NCI-H2029 (cell line): ENCODE measurements at places on chromosomes 2 and 18.

DNA sequence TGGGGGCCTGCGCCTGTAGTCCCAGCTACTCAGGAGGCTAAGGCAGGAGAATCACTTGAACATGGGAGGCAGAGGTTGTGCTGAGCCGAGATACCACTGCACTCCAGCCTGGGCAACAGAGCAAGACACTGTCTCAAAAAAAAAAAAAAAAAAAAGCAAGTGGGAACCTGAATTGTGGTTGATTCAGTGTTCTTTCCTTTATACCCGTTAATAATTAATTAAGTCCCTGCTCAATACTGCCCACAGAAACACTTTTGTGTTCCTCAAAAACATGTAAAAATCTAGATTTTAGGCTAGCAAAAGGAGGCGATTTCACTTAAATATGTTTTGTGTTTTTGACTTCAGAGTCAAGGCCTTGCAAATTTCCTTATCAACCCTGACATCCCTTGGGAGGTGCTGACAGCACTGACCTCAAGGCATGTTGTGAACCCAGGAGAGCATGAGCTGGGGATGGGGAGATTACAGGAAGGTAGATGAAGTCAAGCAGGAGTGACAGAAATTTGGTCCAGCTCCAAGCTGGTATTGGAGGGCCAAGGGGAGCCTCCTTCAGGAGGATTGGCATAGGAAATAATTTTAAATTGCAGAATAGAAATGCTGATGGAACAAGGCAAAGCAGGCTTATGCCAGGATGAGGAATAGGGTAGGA is 89.0 kb upstream of the PNPT1 start:
- no peak for DNase-seq

GRCh38 chr2:219510512-219511135 is 3.7 kb upstream of the ASIC4 start:
- no peak for DNase-seq

- DNase-seq: no peak
Measured at GRCh38 chr18:77005651-77006195, 126.9 kb downstream of the MBP start.

DNA sequence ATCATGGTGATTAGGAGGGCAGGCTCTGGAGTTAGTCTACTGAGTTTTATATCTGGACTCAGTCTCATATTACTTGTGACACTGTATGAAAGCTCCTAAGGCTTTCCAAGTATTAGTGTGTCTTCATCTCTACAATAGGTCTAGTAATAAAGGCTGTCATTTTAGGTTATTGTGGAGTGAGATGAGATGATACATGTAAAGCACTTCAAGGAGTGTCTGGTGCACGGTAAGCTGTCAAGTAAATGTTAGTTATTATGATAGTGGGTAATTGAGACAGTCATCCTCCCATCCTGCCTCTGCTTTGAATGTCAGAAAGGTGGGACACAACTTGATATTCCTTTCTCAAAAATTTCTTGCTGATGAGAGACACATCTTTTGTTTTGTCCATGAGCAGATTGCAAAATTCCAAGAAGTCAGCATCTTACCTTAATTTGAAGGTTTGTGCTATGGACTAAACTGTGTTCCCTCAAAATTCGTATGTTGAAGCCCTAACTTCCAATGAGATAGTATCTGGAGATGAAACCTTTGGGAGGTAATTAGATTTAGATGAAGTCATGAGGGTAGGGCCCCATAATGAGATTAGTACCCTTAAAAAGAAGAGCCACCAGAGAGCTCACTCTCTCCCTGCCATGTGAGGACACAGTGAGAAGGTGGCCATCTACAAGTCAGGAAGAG is 41.4 kb upstream of the UPP2 start:
- no peak for DNase-seq

- DNase-seq: no peak
Measured at GRCh38 chr18:33677891-33678290, 99.9 kb downstream of the ASXL3 start.

DNA sequence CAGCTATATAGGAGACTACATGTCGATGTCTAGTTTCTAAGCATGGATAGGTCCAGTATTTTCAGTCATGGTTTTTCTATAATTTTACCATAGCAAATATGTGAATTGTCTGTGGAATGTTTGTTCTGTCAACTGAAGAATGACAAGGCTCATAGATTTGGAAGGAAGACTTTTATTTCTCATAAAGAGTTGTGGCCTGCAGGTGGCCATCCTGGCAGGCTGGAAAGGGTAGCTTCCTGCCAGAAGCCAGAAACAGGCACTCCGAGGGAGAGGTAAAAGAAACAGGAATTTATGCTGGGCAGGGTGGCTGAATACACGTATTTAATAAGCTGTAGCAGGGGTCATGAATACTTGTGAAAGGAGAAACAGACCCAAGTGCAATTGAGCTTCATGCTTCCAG is 182.1 kb downstream of the PARD3B start:
- no peak for DNase-seq

DNA sequence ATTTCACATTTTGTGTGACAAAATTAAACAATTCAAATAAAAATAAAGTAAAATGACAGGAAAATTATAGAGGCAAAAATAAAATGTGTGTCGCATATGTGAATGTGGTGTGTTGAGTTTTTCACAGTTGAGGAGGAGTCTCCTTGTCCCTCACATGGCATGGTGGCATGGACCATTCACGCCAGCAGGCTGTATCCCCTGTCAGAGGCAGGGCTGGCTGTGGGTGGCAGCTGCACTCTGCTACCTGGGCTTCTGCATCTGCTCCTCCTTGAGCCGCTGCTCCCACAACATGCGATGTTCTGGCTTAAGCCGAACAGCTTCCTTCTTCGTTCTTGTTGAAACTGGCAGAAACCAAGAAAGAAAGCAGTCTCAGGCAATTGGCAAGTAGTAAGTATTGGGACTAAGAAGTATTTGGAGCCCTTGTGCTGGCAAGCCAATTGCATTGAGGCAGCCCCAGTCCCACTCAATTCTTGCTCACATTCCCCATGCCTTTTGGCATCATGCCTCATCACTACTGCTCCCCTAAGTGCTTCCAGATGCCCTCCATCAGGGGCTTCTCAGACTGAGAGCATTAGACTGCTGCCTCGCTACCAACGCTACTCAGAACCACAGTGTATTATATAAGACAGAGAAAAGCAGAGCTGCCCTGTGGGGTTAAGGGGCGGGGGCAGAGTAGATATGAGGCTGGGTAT is 177.9 kb upstream of the NABP1 start:
- DNase-seq: no peak

DNA sequence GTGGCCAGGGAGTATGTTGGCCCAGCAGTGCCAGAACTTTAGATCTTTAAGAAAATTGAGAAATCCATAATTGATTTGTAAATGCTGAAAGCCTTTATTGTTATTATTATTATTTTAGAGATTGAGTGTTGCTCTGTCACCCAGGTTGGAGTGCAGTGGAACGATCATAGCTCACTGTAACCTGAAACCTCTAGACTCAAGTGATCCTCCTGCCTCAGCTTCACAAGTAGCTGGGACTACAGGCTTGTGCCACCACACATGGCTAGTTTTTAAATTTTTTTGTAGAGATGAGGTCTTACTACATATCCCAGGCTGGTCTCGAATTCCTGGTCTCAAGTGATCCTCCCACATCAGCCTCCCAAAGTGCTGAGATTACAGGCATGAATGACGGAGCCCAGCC is 143.2 kb upstream of the CCDC68 start:
- no peak for DNase-seq

- DNase-seq: no peak
Measured at GRCh38 chr2:68987021-68987503, 12.6 kb downstream of the GKN1 start.

DNA sequence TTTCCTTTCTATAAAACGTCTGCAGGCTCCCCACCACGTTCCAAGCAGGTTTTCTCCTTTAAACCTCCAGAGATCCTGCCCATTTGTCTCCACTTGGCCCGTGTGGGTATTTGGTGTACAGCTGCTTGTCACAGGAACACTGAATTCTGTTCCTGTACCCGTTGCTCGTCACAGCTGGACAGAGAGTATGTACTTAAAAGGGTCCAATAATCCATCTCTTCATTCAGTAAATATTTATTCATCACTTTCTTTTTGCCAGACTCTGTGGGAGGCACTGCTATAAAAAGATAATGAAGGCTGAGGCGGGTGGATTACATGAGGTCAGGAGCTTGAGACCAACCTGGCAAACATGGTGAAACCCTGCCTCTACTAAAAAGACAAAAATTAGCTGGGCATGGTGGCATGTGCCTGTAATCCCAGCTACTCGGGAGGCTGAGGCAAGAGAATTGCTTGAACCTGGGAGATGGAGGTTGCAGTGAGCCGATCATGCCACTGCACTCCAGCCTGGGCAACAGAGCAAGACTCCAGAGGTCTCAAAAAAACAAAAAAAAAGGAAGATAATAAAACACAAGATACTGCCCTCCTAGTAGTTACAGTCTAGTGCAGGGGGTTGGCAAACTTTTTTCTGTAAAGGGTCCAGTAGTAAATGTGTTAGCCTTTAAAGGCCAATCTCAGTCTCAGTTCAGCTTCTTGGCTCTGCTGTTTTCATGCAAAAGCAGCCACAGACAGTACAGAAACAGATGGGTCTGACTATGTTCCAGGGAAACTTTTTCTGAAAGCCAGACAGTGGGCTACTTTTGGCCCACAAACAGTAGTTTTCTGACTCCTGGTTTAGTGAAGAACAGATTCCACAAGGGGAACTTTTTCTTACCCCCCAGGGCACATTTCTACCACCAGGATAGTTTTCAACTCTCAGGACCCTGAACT is 309.9 kb upstream of the RAB12 start:
- peak; percentile 53 for DNase-seq

- DNase-seq: no peak
Measured at GRCh38 chr18:37163119-37163518, 334.2 kb downstream of the KIAA1328 start.

- DNase-seq: peak; percentile 27
Measured at GRCh38 chr2:105573910-105574655, 170.6 kb upstream of the NCK2 start.

GRCh38 chr2:96916646-96917543 is 47.0 kb upstream of the SEMA4C start:
- peak; percentile 75 for DNase-seq

- DNase-seq: no peak
Measured at GRCh38 chr2:131035112-131035825, 58.0 kb downstream of the FAM168B start.

DNA sequence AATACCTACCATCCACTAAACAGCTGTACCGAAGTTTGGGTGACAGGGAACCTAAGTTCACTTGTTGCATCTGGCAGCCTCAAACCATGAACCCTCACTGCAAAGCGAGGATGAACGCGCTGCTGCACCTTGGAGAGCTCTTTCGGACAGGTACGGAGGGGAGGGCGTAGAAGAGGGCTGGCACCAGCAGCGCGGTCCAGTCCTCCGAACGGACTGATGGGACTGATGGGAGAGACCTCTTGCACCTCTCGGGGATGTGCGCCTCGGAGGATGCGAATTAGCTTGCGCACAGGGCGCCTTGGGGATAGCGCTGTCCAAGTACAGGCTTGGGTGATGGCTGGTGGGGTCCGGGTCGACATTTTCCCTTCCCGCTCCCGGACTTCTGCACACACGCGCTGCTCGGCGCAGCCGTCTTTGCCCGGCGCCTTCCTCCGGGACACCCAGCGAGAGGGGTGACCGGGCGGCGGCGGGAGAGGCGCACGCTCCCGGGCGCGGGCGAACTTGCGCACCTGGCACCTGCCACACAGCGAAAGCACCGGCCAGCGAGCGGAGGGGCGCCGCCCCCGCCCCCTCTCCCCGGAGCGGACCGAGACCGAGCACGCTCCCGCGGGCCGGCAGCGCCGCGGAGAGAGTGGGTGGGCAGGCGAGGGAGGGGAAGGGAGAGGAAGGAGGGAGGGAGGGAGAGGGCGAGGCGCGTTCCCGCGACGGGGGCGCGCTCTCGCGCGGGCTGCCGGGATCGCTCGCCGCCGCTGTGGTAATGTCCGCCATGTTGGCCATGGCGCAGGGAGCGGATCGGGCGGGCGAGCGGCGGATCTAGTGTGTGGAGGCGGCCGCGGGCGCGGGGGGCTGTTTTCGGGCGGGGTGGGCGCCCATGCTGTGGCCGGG is at the start of gene EPC2:
TSS of gene EPC2 (plus strand) at position 754 of the 885 bp plus-strand sequence. CDS start 267 bp downstream, outside the sequence.
- DNase-seq: peak; percentile 59

- no peak for DNase-seq
Measured at GRCh38 chr2:204933735-204934374, 388.6 kb downstream of the PARD3B start.

- no peak for DNase-seq
Measured at GRCh38 chr18:60910534-60910933, 422.7 kb upstream of the CDH20 start.

DNA sequence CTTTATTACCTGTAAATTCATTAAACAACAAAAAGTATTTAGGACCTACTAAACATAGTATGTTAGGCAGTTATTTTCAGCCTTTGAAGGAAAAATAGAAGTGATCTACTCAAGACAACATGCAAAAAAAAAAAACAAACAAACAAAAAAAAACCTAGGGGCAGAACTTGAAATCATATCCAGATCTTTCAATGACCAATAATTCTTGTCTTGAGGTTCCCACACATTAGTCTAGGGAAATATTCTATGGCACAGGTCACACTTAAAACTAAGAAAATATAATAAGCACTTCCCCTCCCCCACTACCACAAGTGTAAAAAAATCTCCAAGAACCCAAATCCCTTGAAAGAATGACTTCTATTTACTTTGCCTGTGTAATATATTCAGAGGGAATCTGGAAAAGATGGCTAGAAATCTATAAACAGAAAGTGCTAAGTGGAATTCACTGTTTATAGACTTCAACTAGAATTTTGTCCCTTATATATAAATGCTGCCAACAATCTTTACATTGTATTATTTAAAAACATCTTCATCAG is 3.5 kb downstream of the PELI1 start:
- no peak for DNase-seq

- no peak for DNase-seq
Measured at GRCh38 chr2:198702796-198703195, 754.9 kb downstream of the SATB2 start.

GRCh38 chr2:240893363-240893844 is 2.6 kb downstream of the MAB21L4 start:
- no peak for DNase-seq

DNA sequence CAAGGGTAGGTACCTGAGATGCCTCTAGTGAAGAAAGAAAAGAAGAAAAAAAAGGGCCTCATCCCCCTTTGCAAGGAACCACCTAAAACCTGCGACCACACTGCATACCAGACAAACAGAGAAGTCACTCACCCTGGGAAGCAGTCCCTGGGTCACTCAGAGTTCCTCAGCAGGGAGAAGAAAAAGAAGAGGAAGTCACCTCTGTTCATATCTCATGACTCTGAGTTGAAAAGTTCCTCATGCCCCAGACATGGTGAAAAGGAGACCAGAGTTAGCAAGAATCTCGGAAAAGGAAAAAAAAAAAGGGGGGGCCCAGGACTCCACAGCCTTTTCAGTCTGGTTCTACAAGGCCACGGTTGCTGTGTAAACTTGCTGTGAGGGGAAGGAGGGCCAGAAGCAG is 478.4 kb upstream of the NRXN1 start:
- DNase-seq: no peak

GRCh38 chr18:11047156-11047555 is 102.2 kb downstream of the PIEZO2 start:
- no peak for DNase-seq

DNA sequence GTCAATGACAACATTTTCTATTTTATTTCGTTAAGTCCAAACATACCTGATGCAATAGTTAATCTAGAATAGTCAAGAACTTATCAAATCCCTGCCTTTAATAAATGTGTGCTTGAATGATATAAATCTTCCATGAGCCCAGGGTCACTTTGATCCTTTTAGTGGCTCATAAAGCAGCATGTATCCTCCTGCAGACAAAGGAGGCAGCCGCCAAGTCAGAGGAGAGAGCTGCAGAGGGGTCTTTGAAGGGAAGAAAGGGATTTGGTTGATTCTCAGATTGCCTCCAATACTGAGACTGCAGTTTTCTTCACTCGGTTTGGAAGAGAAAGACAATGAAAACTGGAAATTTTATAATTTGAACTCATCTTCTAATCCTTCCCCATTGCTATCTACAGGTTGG is 378.4 kb upstream of the PIK3C3 start:
- no peak for DNase-seq

GRCh38 chr2:2172516-2172915 is 158.6 kb downstream of the MYT1L start:
- DNase-seq: no peak
